ENCODE measurements at places on chromosomes 3 and 15.

GRCh38 chr3:184227481-184227935 lies 1.9 kb upstream of the VWA5B2 start:
- no peak for DNase-seq

DNA sequence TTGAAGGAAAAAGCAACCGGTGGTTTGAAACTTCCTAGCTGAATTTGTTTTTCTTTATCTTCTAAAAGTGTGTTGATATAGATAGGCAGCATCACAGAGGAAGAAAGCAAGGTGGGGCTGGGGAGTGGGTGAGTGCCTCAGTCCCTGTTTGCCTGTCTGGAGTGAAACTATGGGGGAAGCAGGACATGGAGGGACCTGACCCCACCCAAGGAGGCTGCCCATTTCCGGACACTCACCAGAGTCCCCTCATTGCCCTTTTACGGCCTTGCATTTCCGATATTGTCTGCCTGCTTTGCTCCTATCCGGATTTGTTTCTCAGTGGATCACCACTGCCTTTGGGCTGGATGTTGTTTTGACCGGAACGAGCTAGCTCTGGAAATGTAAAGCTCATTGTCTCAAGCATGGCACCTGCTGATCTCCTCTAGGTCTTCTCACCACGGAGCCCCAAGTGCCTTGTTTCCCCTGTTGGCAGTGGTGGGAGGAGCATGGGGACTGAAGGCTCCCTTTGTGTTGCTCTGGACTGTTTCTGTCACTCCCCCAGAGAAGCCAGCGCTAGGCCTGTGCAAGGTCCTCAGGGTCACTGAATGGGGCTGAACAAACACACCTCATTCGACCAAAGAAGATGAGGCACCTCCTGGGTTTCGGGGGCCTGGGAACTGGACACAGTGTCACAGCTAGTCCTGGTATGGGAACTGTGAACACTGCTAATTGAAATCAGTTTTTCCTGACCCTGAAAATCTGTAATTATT lies 7.0 kb downstream of the CLDN11 start:
- DNase-seq, result peak; percentile 32

- no peak for DNase-seq
Observed at GRCh38 chr3:29859726-29860270, 578.9 kb downstream of the RBMS3 start.

DNA sequence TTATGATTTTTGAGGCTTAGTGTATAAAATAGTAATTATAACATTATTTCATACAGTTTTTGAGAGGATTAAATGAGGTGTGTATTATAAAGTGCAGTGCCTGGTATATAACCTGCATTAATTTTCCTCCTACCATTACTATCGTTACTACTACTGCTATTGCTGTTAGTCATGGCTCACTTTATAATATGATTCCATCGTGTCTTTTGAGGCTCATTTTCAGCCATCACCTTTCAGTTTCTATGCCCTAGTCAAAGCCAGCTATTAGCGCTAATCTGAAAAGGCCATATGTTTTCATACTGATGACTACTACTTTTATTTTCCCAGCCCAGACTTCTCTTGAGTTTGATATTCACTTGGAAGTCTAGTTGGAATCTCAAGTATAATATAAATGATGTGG lies 5.5 kb downstream of the MEF2A start:
- no peak for DNase-seq

DNA sequence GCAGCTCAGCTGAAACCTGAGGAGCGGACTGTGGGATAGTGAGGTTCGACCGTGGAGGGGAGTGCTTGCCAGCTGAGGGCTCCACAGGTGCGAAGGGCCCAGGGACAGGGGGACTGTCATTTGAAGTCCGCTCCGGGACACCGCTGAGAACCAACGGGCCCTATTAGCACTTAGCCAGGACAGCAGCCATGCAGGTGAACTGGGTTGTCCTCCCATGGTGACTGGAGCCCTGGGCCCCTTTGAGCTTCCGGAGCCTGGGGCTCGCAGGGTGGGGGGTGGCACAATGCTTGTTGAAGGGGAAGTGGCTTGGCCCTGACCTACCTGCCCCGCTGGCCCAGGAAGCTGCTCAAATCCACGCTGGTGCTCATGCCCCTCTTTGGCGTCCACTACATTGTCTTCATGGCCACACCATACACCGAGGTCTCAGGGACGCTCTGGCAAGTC lies 24.7 kb downstream of the PTH1R start:
- no peak for DNase-seq

- peak; percentile 56 for DNase-seq
Observed at GRCh38 chr15:89998141-89998661, 2.9 kb upstream of the ZNF710 start.

DNA sequence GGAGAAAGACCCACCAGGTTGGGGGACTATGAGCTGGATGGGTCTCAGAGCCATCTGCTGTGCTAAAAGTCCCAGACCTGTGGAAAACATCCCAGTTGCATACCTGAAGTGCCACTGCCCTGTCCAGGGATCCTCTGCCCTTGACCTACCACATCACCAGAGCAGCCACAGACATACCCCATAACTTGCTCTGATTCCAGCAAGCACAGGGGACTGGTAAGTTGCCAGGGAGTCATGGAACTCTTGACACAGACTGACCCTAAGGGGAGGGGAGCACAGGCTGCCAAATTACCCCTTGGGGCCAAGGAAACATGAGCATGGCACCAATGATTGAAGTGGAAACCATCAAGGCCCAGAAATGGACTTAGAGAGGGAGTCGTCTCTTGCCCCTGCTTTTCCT lies 1335.1 kb upstream of the ALCAM start:
- DNase-seq, result no peak

- DNase-seq, result peak; percentile 93
Observed at GRCh38 chr15:70892002-70892911, at the start of the genes LRRC49 and THAP10. Gene LRRC49 (plus strand): TSS chr15:70892826. CDS start chr15:70892895, 69 bp downstream. Gene THAP10 (minus strand): TSS chr15:70892433. CDS start chr15:70892272, 161 bp downstream.

- no peak for DNase-seq
Observed at GRCh38 chr3:138119423-138119766, 4.0 kb upstream of the DZIP1L start.

DNA sequence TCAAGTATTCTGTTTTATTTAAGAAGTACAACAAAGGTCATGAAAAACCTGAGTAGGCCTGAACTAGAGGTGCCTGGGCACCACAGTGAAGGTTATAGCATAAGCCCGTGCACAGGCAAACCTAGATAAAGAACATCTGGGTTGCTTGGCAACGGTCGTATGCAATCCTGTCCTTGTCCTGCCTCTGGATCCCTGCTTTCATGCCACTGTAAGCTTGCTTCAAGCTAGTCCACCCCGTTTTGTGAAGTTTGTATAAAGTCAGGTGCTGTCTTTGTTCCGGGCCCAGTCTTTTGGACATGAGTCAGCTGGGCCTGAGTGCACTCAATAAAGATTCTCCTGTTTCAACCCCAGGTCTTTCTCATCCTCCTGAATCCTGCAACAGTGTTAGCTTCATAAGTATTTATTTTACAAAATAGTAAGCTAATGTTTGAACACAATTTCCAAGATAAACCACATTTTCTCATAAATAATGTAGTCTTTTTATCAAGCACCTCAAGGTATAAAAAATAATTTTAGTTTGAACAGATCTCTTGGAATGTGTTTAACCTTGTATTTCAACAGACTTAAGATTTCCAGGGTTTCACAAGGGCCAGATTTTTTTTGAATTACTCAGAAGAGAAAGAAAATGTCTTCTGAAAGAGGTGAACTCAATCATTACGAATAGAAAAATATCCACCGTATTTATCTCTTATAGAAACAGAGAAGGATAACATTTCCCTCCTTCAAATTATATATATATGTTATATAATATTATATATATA lies 14.3 kb upstream of the SLC9C1 start:
- DNase-seq, result peak; percentile 80

DNA sequence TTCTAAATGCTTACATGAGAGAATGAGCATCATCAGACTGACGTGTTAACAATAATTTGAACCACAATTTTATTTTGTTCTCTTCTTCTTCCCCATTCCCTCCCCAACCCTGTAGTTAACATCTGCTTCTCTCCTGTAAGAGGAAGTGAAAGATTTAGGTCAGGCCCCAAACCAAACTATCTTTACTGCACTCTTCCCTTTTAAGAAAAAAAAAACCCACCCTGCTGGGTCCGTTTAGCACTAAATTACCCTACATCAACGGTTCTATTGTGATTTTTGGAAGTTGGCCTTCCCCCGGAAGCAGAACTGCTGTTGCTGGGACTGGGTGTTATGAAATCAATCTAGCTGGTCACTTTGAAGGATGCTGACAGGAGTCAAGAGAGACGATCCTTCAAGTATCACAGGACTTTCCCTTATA lies 49.4 kb downstream of the NFKBIZ start:
- DNase-seq, result no peak

GRCh38 chr15:76338486-76339304 lies 2.1 kb downstream of the ISL2 start:
- no peak for DNase-seq

DNA sequence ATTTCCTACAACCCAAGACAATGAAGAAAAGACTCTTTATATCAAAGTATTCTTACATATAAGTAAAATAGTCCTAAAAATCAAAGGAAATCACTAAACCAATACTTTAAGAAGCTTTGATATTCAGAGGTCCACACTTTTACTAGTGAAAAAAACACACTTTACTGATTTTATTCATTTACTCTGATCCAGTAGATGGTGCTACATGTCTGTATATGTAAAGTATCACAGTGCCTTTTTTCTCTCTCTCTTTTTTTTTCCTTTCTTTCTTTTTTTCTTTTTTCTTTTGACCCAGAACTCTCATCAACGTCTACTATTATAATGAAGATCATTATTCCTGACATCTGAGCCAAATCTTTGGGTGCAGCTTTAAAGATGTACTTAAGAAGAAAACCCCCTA lies 10.8 kb upstream of the CCDC39 start:
- DNase-seq, result no peak

- no peak for DNase-seq
Observed at GRCh38 chr3:60147249-60147950, 1097.6 kb upstream of the CFAP20DC start.

DNA sequence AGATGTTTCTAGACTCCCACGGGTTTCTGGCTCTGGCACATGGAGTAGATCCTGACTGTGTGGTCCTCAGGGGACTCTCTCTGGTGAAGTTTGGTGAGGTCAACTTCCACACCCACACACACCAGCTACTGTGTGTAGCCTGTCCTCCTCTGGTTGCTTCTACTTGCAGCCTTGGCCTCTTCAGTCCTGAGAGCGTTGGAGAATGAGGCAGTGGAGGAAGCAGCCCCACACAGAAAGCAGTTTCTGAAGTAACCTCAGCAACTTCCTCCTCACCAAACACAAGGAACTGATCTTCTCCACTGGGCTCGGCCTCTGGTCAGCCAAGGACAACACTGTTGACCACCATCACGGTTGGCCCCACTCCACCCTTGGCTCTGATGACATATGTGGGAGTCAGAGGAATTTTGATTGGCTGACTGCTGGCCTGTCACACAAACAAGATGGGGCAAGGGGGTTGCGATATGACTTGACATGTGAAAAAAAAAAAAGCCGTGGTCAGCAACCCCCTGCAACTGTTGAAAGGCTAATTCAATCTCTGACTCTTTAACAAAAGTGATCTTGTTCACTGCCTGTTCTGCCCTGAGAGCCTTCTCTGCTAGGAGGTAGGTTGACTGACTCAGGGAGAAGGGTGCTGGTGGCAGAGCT lies 19.6 kb downstream of the CD86 start:
- DNase-seq, result no peak
